ENCODE measurements at places on chromosomes 13 and 19.

GRCh38 chr19:28330831-28331230 is 882.1 kb downstream of the UQCRFS1 start:
- no peak for DNase-seq

DNA sequence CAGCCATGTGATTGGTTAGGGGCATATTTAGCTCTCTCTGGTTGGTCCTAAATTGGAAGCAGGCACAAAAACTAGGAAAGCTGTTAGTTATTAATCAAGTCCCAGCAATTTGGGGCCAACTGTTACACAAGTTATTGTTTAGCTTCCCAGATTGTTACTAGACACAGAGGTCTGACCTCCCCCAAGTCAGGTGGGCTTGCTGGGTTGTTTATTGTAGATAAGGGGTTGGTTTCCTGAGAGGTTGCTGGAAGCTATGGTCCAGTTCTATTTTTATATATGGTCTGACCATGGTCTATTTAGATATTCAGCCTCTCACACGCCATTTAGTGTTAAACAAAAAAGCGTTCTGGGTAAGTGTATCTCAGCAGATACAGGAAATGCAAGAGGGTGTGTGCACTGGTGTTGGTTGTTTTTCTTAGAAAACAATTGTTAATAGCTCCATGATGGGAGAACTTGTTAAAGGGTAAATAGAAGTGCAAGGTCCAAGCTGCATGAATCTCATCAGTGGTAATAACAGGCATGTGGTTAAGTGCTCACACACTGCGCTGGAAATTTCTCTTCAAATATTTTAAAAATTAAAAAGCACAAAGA is 150.0 kb downstream of the RAP2A start:
- no peak for DNase-seq

GRCh38 chr13:95474992-95475391 is 77.5 kb upstream of the CLDN10 start:
- DNase-seq = no peak

GRCh38 chr19:41936416-41936850 is 8.2 kb upstream of the ERFL start:
- no peak for DNase-seq

GRCh38 chr19:12800923-12801465 is 606 bp downstream of the PRDX2 start:
- DNase-seq = no peak

DNA sequence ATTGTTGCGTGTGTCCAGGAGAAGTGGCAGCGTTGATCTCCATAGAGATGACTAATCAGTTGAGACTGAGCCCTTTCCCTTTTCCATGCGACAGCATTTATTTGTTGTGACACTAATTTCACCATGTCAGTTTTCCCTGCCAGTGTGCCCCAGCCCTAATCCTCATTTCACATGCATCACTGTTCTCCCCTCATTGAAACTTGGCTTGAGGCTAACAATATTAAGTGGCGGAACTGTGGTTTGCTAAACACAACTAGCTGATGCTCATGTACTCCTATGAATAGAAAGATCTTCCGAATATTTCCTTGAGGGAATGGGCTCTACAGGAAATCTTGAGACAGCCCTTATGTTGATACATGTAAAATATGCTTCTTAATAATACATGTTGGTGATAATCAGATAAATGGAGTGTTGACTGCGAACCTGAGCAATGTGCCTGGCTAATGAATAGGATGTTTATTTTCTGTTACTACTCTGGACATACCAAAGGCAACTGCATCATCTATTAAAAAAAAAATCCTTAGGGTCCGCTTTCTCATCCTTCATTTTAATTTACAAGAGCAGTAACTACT is 258.6 kb downstream of the ATP8A2 start:
- DNase-seq = no peak

- DNase-seq = no peak
Measured at GRCh38 chr13:24226762-24227161, 66.2 kb downstream of the SPATA13 start.

GRCh38 chr13:32164622-32165268 is 133.2 kb downstream of the FRY start:
- no peak for DNase-seq

DNA sequence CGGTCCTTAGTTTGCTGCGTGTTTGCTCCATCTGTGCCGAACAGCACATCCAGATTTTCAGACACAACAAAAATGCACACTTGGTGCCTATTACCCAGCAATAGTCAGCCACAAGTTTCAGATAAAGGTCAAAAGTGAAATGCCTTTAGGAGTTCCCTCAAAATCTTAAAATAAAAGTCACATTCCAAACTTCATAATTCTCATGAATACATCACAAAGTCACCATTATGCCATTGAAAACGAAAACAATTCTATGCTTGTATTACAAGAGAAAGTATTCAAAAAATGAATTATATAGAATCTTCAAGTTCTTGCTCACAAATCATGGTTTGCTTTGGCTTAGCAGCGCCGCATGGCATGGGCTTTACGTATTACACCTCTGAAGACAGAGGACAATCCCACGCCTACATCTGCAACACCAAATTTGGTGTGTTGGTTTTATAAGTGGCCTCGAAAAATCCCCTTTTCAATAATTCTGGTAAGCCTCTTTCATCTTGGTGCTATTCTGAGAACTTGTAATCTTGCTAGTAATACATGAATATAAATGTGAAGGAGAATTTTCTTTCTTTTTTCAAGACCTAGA is 26.6 kb downstream of the COL4A1 start:
- DNase-seq = no peak

GRCh38 chr19:45238556-45238955 is 6.7 kb downstream of the EXOC3L2 start:
- DNase-seq = no peak

GRCh38 chr19:4541114-4541805 is 1.4 kb upstream of the LRG1 start:
- no peak for DNase-seq

- DNase-seq = no peak
Measured at GRCh38 chr19:1244693-1245451, 3.3 kb downstream of the ATP5F1D start.

GRCh38 chr19:33063356-33063752 is 1.3 kb downstream of the RHPN2 start:
- DNase-seq = no peak

- no peak for DNase-seq
Measured at GRCh38 chr13:23069566-23069965, 111.2 kb upstream of the SGCG start.

DNA sequence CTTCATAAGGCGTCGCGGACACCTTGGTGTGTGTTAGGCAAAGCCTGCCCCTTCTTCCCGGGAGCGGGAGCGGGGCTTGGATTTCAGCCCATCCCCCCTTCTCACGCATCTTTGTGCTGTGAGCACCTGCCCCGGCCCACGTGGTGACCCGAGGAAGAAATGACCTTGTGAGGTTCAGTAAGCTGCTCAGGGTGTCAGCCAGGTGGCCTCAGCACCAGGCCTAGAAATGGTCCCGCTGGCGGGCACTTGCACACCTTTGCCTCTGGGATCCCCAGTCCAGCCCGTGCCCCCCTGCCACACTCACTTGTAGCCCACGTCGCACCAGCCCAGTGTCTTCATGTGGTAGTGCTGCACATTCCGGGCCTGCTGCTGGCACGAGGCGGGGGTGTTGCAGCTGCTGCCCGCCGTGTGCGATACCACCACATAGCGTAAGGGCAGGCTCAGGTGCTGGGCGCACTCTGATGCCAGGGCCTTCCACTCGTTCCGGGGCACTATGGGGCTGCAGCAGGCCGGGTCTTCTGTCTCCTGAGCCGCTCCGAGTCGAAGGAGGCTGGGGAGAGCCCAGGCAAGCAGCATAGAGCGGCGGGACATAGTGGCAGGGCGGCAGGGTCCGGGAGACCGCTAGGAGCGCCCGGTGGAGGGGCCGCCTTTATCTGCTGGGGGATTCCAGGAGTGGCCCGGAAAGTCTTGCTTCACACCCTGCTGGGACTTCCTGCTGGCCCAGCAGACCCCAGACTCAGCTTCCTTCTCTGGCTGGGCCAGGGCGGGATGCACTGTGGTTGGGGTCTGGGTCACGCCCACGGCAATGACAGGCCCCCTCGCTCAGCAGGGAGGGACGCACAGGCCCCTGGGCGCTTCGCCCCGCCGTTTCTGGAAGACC is at the start of gene PGLYRP1:
PGLYRP1 (minus strand) TSS at position 623 of the 880 bp plus-strand sequence; CDS start at position 591, 32 bp downstream.
- DNase-seq = no peak
